ENCODE measurements at places on chromosomes 13 and 19.

GRCh38 chr19:38323291-38323690 is 3.6 kb downstream of the KCNK6 start:
- no peak for DNase-seq

- DNase-seq, result no peak
Measured at GRCh38 chr19:51018745-51019543, 565 bp downstream of the KLK10 start.

DNA sequence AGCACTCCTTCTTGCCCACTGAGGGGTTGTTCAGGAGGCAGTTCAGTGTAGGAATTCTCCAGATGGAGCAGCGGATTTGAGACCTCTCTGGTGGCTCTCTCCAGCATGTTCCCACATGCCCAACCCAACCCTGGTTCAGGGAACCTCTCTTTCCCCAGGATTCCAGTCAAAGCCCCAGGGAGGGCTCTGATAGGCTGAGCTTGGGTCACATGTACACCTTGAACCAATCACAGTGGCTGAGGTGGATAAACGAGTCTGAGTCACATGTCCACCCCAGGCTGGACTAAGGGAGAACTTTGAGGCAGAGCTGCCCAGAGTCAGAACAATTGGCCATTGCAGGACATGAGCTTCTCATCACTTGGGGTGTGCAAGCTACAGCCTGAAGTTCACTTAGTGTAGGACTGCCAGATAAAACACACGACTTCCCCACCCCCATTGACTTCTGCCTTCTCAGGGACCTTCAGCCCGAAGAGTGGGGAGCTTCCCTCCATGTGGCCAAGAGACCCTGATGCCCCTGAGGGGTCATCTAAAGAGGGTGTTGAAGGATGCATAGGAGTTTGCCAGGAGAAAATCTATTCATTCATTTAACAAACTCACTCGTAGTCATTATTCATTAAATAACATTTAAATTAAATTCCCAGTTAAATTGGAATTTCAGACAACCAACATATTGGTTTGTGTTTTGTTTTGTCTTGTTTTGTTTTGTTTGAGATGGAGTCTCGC is 4.0 kb upstream of the MAST3 start:
- no peak for DNase-seq

GRCh38 chr19:6674868-6675305 is 4.9 kb upstream of the TNFSF14 start:
- peak; percentile 76 for DNase-seq

DNA sequence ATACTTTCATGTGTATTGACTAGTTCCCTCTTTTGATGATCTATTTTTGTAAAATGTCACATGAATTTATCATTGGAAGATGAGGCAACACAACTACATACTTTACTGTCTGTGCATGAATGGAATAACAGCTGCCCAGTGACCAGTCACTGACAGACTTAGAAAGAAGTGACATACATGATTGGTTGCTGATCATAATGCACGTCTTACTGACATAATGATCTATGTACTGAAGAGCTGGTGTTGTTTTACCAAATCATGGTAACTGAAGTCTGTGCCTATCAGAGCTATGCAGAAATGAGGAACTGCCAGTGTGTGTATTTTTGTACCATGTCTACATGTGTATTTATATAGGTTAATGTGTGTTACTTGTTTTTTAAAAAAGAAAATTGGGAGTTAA is 26.5 kb downstream of the GPR18 start:
- no peak for DNase-seq

All from stimulated activated CD4-positive, alpha-beta T cell treated with anti-CD3 and anti-CD28 coated beads, Interleukin-1b, Interleukin-23, amount 100 ng/mL, for 1 hour (primary cell).